ENCODE measurements at places on chromosomes 1 and 21. TPM values are rescaled to one million over a fixed set of nuclear protein-coding genes. Genes with fewer than 3 reads are reported as not detected.

CCDC190 gene
- not detected for total RNA-seq

- DNase-seq = no peak
These were observed 1.0 kb downstream of the APOA2 start for GRCh38 chr1:161222175-161223019.

- no peak for DNase-seq
These were observed 110.4 kb upstream of the IPO9 start for GRCh38 chr1:201718346-201719202.

DNA sequence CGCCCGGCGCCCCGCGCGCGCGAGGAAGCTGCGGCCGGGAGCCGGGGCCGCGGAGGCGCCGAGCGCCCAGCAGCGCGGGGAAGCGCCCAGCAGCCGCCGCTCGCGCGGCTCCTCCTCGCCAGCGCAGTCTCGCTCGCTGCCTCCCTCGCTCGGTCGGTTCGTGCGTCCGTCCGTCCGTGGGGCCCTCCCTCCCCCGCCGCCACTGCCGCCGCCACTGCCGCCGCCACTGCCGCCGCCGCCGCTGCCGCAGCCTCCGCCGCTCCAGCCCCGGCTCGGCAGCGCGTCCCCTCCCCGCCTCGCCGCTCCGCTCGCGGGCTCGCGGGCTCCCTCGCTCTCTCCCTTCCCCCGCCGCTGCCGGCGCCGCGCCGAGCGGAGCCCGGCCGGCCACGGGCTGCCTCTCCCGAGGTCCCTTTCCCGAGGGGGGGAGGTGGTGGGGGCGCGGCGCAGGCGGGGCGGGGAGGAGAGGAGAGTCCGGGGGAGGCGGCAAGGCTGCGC lies at the start of gene KCND3:
Gene KCND3, minus strand, starts transcription at position 138 of the 495 bp plus-strand sequence.
- DNase-seq = no peak

DNA sequence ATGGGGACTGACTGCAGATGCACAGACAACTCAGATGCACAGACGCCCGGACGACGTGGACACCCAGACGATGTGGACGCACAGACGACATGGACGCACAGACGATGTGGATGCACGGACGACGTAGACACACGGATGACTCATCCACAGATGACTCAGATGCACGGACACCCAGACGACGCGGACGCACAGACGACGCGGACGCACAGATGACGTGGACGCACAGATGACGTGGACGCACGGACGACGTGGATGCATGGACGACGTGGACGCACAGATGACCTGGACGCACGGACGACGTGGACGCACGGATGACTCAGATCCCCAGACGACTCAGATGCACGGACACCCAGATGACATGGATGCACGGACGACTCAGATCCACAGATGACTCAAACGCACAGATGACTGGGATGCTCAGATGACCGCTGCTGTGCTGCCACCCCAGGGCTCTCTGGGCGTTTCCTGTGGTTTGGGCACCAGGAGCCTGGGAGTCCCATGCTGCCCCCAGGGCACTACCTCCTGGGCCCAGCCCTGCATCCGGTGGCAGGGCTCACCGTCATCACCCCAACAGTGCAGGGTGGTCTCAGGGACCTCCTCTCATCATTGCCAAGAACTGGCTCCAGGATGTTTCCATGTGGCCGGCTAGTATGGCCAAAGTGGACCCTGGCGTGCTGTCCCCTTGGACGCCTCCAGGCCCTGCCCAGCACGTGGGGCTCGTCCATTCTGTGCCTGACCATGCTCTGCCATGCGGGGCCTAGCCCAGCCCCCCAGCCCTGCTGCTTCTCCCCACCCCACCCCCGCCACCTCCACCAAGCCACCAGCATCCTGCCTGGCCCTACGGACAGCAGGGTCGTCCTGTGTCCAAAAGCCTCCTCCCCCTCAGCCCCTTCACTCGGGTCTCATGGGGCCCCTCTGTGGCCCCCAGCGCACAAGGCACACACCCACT lies 14.0 kb downstream of the FAAP20 start:
- DNase-seq = no peak

MRPL9 gene
- 91.3 TPM for total RNA-seq

- DNase-seq = no peak
These were observed 7.9 kb downstream of the CDK18 start for GRCh38 chr1:205512059-205513045.

ZNF644 gene
- total RNA-seq = 28.7 TPM

DNA sequence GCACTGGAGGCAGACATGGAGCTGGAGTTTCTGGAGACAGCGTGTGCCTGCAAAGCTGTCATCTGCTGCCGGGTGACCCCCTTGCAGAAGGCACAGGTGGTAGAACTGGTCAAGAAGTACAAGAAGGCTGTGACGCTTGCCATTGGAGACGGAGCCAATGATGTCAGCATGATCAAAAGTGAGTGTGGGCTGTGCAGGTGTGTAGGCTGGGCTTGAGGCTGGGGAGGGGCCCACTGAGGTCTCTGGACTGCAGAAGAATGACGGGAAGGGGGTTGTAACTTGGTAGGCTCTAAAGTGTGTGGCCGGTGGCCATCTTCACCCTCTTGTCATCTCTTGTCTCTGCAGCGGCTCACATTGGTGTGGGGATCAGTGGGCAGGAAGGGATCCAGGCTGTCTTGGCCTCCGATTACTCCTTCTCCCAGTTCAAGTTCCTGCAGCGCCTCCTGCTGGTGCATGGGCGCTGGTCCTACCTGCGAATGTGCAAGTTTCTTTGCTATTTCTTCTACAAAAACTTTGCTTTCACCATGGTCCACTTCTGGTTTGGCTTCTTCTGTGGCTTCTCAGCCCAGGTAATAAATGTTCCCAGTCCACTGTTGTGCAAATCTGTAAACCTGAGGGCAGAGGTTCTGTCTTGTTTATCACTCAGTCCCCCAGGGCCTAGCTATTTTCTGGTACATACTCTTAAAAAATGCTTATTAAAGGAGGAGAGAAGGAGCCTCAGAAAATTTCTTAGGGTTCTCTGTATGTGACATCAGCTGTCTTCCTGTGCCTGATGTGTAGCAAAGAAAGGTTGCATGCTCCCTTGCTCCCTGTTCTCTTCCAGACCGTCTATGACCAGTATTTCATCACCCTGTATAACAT lies 19.9 kb downstream of the ATP8B2 start:
- DNase-seq = no peak

DNA sequence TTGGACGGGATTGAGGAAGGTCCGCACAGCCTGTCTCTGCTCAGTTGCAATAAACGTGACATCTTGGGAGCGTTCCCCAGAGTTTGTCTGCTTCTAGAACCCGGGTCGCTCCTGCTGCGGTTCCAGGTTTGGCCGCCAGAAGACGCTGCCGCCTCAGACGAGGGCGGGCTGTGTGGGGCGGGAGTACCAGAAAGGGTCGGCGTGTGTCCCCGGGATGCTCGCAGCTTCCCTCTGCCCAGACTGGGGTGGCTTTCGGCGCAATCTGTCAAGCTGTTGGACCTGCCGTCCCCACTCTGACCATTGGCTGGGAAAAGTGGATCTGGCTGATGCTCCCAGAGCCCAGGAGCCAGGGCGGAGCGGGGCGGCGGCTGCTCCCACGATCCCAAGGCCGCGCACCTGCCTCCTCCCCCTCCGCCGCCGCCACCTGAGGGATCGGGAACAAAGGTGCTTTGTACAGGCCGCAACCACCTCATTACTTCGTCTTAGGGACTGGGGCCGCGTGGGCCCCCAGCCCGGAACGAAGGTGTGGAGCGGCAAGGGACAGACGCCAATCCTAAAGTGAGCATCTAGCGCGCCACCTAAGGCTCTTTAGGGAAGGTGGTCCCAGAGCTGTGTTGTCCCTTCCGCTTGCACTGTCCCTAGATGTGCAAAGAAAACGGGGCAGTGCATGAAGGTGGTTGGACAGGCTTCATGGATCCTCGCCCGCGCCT lies 683 bp upstream of the EFNA4 start:
- no peak for DNase-seq

- DNase-seq = no peak
These were observed 5.2 kb downstream of the SIPA1L2 start for GRCh38 chr1:232624546-232625281.

CELA2B gene
- not detected for total RNA-seq

PLA2G4A gene
- 11.4 TPM for total RNA-seq

SFPQ gene
- 358 TPM for total RNA-seq

PIGV gene
- 11.7 TPM for total RNA-seq

LCA5L gene
- 0.42 TPM for total RNA-seq

- no peak for DNase-seq
These were observed 4.1 kb downstream of the AHDC1 start for GRCh38 chr1:27599605-27600497.

DNA sequence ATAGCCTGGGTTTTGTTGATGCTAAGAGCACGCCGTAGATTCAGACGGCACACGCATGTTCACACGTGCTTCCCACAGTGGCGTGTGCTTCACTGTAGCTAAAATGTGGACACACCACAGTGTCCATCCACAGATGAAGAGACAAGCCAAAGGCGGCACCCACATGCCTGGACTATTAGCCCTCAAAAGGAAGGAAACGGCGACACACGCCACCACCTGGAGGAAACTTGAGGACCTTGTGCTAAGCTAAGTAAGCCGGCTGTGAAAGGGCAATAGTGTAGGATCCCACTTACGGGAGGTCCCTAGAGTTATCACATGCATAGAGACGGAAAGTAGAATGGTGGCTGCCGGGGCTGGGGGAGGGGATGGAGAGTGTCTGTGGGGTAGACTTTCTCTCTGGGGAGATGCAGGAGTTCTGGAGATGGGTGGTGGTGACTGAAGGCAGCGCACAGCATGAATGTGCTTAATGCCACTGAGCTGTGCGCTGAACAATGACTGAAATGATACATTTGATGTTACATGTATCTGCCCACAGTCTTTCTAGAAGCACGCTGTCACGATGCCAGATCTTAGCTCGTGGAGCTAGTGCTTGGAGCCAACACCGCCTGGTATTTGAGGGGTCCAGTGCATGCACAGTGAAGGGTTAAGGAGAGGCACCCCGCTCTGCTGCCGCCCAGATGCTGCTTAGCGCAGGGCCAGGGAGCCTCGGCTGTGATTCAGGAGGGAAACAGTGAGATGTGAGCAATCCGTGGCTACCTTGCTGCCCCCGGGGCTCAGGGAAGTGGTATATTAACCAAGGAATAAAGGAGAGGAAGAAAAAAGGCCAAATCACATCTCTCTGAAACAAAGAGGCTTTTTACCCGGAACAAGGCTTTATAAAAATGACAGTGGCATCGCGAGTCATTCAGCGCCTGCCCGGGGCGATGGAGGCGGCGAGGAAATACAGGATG lies 103.7 kb downstream of the PRDM16 start:
- DNase-seq = no peak

- no peak for DNase-seq
These were observed 1.3 kb upstream of the CD58 start for GRCh38 chr1:116572099-116572498.

- peak; percentile 91 for DNase-seq
These were observed 77.4 kb downstream of the RERE start for GRCh38 chr1:8740034-8740449.

- DNase-seq = peak; percentile 100
These were observed 28.6 kb downstream of the AKNAD1 start for GRCh38 chr1:108828074-108828961.

DNA sequence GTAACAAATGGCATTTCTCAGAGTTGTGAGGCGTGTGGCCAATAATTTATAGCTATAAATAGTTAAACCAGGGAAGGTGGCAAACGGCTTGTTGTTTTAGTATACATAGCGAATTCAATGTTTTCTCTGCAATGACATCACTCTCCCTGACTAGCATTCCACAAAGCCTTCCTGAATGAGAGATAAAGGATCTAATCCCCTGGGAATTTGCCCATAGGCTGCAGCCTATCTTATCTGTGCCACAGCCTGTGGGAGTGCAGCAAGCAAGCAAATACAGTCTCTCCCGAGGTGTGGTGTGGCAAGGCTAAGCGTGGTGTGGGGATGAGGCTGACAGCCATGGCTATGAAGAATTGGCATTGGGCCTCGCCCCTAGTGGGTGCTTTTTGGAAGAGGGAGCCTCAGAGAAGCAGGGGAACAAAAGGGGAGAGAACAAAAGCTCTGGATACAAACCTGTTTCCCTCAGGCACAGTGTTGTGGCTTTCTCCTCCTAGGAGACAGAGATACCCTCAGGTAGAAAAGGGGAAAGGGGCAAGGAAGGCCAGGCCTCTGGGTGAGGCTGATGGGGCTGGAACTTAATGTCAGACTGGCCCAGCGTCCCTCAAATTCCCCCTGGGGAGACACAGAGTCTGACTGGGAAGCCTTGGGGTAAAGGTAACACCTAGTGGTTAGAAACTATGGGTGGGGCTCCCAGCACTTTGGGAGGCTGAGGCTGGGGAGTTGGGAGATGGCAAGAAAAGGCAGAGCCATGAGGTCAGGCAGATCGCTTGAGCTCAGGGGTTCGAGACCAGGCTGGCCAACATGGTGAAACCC lies 8.9 kb downstream of the TAGLN2 start:
- peak; percentile 95 for DNase-seq

- no peak for DNase-seq
These were observed 25.6 kb upstream of the PSMB2 start for GRCh38 chr1:35666916-35667315.

- DNase-seq = no peak
These were observed 8.0 kb downstream of the C1orf35 start for GRCh38 chr1:228095161-228095560.

DNA sequence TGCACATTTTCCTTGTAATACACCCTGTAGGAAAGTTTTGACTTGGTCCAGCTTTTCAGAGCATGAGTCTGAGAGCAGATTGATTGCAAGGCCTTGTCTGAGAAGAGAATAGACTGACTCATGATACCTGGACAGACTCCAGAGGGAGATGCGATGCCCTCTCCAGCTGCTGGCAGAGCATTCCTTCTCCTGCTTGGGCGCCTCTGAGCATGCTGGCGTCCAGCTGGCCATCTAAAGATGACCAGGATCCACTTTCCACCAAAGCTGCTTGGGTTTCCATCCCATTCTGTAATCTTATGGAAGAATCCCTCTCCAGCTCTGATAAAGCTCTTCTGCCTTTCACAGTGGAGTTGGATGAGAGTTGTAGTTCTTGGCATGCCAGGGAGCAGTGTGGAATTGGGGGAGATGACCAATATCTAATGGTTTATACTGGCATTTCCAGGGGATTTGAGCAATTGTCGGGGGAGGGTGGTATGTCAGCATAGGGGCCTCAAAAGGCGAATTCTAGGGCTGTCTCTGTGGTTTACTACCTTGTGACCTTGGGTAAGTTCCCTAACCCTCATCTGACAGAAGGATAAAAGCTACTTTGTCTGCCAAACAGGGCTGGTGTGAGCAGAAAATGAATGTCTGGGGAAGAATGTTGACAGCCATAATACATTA lies 19.5 kb downstream of the SZRD1 start:
- DNase-seq = peak; percentile 32

FAM72D gene
- 2.7 TPM for total RNA-seq

TRIM63 gene
- not detected for total RNA-seq

UTS2 gene
- total RNA-seq = not detected
